ENCODE measurements at places on chromosomes 2 and 18. TPM values are rescaled to one million over a fixed set of nuclear protein-coding genes. Genes with fewer than 3 reads are reported as not detected.

Gene STARD7
- total RNA-seq, result 77.7 TPM

Gene ASAP2
- total RNA-seq, result 42.4 TPM

Gene DSEL
- 5.9 TPM for total RNA-seq

Gene ADRA2B
- 2.6 TPM for total RNA-seq

Gene CCDC88A
- 121 TPM for total RNA-seq

DNA sequence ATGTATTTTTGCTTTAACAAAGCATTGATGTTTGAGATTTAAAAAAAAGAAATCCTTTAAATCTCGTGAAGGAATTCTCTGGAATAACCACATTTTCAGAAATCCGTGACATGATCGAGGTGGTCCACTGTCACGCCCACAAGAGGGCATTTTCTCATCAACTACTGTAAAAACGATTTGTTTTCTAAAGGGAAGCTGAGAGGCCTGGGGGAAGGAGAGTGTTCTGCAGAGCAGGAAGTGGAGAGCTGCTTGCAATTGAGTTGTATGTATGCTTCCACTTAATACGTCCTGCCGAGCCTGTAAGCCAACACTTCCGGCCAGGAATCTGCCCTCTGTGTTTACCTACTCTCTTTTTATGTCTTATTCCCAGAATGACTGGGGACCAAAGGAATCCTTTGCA, 19.4 kb downstream of the KLHL29 start:
- peak; percentile 51 for DNase-seq
- no peaks in the 10 kb centered on the region for H3K36me3 ChIP-seq
- H3K4me3 ChIP-seq, result no peak overlapping the region
- no peaks in the 10 kb centered on the region for H3K4me1 ChIP-seq
- H3K27me3 ChIP-seq, result no peaks in the 10 kb centered on the region
- H3K27ac ChIP-seq, result no peak overlapping the region

DNA sequence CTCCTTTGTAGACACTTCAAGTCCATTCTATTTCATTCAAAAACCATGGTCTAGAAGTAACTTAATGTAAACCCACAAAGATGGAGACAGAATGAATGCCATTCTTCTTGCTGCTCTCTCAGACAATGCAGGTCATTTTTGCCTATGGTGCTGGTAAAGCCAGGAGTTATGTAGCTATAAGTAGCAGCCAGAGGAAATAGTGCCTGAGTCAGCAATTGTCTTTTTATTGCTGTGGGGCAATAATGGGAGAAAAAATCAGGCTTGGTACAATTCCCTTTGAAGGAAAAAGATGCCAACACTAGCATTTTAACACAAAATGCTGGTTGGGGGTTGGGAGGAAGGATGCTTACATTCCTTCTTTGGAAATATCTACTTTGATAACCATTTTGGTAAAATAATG, 43.5 kb downstream of the SCN1A start:
- no peaks in the 10 kb centered on the region for H3K36me3 ChIP-seq
- H3K4me1 ChIP-seq, result no peaks in the 10 kb centered on the region
- no peaks in the 10 kb centered on the region for H3K27me3 ChIP-seq
- H3K27ac ChIP-seq, result no peak overlapping the region
- H3K4me3 ChIP-seq, result no peak overlapping the region

DNA sequence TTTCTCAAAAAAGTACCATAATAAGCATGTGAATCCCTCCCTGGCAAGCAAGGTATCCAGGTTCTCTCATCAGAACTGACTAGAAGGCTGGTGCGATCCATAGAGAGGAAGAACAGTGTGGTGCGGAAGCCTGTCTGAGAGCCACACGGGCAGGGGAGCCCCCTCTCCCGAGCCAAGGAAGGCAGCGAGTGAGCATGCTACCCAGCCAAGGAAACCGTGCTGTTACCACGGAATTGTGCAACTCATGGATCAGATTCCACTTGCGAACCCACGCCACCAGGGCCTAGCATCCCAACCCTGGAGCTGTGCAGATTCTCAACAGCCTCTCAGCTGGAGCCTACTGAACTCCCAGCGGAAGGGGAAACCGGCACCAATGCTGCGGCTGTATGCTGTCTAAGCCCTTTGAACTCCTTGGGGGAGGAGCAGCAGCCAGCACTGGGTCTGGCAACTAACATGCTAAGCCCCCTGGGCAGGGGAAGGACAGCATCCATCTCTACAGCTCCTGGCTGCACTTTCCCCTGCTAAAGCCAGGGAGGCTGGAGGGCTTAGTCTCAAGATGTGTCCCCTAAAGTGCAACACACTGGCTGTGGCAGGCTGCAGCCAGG, 823.1 kb downstream of the EPHA4 start:
- H3K36me3 ChIP-seq, result no peaks in the 10 kb centered on the region
- no peaks in the 10 kb centered on the region for H3K4me1 ChIP-seq
- no peak overlapping the region for H3K27ac ChIP-seq
- no peak for DNase-seq
- H3K4me3 ChIP-seq, result no peak overlapping the region

DNA sequence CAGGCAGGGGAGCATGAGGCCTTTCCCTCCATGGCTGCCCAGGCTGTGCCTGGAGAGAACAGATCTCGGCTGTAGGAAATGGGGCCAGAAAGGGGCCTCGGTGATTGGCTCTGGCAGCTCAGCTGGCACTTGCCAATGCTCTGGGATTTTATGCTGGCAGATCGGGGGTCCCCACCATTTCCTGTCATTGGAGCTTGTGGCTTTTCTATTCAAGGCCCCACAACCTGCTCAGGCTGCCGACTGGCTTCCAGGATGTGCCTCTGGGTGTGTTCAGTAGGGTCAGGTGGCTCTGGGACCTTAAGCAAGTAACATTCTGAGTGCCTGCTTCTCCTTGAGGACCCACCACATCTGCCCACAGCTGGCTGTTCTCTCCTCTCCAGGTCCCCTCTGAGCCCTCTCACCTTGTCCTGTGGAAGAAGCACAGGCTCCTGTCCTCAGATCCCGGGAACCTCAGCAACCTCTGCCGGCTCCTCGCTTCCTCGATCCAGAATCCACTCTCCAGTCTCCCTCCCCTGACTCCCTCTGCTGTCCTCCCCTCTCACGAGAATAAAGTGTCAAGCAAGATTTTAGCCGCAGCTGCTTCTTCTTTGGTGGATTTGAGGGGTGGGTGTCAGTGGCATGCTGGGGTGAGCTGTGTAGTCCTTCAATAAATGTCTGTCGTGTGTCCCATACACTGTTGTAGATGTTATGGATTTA, 4.2 kb downstream of the GNLY start:
- no peak for DNase-seq
- no peaks in the 10 kb centered on the region for H3K4me1 ChIP-seq
- H3K36me3 ChIP-seq, result no peaks in the 10 kb centered on the region

- no peaks in the 10 kb centered on the region for H3K27me3 ChIP-seq
- H3K4me3 ChIP-seq, result no peak overlapping the region
- H3K4me1 ChIP-seq, result no peaks in the 10 kb centered on the region
- H3K27ac ChIP-seq, result no peak overlapping the region
- no peaks in the 10 kb centered on the region for H3K36me3 ChIP-seq
Observed at GRCh38 chr2:68009526-68009925, 53.3 kb downstream of the C1D start.

DNA sequence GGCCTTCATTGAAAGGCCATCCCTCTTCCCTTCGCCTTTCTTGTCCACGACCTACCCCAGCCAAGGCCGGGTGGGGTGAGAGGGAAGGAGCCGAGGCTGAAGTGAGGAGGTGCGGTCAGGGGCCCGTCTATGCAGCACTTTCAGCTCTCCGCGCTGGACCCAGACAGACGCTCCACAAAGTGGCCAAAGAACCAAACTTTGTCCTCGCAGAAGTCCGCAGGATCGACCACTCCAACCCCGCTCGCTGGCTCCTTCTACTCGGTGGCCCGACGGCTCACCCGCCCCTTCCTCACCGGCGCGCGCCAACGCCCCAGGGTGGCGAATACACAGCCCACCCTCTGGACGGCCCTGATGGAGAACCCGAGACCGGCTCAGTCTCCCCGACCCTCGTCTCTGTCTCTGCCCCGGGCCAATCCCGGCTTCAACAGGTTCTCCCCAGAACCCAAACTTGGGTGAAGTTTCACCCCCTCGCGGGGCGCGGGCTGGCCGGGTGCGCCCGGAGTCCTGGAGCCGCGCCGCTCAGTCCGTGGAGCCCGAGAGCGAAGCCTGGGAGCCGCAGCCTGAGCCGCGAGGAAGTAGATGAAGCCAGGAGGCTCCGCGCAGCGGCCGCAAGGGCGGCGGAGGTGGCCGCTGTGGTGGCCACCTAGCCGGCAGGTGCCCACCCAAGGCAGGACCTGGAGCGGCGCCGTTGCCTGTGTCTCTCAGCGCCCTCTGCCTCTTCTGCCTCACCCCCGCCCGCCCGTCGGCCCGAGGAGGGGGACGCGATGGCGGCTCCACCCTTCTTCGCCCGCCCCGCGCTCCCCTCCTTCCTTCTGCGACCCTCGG, 26.7 kb upstream of the ALPP start:
- no peak overlapping the region for H3K4me3 ChIP-seq
- H3K36me3 ChIP-seq, result no peaks in the 10 kb centered on the region
- H3K27ac ChIP-seq, result no peak overlapping the region

DNA sequence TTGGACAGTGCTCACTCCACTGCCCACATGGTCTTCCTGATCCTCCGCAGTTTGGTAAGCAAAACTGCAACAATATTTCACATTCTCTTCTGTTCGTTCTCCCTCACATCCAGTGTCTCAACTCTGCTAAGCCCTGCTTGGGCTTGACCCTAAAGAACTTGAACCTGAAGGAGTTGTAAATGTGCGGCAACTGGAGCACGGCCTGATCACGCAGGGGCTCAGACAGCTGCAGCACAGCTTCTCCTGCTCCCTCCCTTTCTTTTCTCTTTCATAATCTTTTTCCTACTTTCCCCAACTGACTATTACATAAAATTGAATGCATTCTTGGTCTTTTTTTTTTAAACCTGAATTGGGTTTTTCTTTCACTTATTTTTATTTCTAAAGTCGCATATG, 10.2 kb downstream of the CYRIA start:
- peaks cover 5% of the 10 kb centered on the region for H3K4me1 ChIP-seq
- no peak for DNase-seq
- H3K27me3 ChIP-seq, result no peaks in the 10 kb centered on the region
- H3K4me3 ChIP-seq, result no peak overlapping the region
- no peak overlapping the region for H3K27ac ChIP-seq
- no peaks in the 10 kb centered on the region for H3K36me3 ChIP-seq

DNA sequence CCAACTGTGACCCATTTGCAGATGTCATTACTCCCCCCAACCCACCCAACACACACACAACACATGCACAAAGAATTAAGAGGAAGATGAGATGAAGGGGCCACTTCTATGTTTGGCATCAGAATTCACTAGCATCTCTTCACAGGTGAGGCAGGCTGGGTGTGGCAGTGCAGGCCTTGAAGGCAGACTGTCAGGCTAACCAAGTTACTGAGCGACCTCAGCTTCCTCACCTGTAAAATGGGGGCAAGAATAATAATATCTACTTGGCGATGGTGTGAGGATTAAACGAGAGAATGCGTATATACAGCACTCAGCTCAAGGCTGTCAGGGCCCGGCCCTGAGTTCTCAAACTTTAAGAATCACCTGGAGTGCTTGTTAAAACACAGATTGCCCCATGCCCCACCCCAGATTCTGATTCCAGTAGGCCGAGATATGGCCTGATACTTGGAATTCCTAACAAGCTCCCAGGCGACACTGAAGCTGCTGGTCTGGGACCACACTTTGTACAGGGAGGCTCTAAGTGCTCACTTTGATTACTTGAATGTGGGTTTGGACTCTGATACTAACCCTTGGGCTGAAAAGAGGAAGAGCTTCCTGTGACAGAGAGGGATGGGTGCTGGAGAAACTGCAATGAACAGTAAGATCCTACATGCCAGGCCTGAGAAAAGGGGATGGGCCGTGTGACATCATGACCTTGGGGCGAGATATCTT, 1.1 kb downstream of the ACTG2 start:
- H3K27me3 ChIP-seq, result no peaks in the 10 kb centered on the region
- H3K4me1 ChIP-seq, result no peaks in the 10 kb centered on the region
- no peak overlapping the region for H3K4me3 ChIP-seq
- no peak overlapping the region for H3K27ac ChIP-seq
- DNase-seq, result no peak
- H3K36me3 ChIP-seq, result no peaks in the 10 kb centered on the region

All from testis (tissue), 5 donors.